A549 (cell line): ENCODE measurements at places on chromosomes 13 and 19.

DNA sequence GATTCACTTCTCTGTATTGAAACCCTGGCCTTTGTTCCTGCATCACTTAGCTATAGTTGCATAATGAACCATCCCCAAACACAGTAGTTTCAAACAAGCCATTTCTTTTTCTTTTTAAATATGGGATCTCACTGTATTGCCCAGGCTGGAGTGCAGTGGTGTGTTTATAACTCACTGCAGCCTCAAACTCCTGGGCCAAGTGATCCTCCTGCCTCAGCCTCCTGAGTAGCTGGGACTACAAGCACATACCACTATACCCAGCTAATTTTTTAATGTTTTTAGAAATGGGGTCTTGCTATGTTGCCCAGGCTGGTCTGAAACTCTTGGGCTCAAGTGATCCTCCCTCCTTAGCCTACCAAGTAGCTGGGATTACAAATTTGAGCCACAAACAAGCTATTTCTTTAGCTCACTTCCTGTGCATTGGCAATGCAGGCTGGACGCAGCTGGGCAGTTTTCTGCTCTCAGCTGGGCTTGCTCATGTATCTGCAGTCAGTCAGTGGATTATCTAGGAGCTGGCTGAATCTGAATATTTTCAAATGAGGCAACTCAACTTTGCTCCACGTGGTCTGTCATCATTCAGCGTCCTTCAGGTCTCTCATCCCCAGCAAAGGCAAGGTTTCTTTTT, 49.5 kb upstream of the SIN3B start:
- DNase-seq: no peak

DNA sequence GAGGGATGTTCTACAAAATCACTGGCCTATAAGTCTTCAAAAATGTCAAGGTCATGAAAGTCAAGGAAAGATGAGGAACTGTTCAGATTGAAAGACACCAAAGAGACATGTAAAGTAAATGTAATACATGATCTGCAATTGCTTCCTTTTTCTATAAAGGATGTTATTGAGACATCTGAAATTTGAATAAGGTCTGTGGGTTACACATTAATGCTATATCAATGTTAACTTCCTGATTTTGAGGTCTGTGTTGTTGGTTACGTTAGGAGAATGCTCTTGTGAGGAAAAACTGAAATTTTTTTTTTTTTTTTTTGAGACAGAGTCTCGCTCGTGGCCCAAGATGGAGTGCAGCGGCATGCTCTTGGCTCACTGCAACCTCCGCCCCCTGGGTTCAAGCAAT, 197.4 kb downstream of the RGCC start:
- DNase-seq: no peak

- peak; percentile 44 for DNase-seq
These were observed 2.5 kb upstream of the KEAP1 start for GRCh38 chr19:10505583-10506229.

- DNase-seq: no peak
These were observed 1.5 kb upstream of the OBI1 start for GRCh38 chr13:78660495-78660857.

DNA sequence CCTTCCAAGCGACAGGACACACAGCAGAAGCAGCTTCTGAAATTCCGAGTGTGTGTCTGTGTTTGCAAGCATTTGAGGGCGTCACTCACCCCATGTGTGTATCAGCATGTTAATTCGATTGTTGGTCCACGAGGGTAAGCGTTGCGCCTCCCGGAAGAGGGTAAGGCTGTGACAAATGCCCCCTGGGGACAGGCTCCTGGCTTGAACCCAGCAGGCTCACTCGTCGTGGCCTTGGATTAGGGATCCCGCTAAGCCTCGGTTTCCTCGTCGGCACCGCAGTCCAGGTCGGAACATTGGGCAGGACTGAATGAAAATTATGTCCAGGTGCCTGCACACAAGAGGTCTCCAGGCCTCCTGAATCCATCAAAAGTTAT, 606 bp upstream of the STXBP2 start:
- DNase-seq: no peak

DNA sequence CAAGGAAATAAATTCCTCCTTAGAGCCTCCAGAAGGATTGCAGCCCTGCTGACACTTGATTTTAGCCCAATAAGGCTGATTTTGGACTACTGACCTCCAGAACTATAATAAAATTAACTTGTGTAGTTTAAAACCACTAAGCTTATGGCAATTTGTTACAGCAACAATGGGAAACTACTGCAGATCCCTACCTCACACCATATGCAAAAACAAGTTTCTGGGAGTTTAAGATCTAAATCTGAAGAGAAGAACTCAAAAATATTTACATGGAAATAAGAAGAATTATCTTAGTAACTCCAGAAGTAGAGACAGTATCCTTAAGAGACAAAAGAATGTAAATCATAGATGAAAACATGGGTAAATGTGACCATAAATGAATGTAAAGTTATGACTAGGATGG, 5.9 kb downstream of the ZNF575 start:
- no peak for DNase-seq
